ENCODE measurements at places on chromosomes 16 and 17.

GRCh38 chr17:12509801-12510200, 155.9 kb upstream of the MYOCD start:
- no peak for DNase-seq

DNA sequence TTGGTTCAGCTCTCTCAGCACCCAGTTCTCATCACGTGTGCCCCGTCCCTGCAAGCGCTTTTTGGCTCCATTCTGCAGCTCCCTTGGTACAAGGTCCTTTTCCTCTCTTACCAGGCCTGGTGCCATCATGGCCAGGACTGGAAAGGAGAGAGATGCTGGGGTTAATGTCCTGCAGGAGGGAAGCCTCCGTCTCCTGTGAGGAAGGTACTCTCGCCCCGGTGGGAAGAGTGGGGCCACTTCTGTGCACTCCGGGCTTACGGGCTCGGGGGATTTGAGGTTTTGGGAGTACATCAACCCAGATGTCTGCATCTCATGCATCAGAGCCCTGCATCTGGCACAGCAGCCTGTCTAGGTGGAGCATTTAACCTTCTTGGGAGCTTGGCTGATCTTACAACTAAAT, 10.1 kb downstream of the CTRB2 start:
- no peak for DNase-seq

- DNase-seq: no peak
Measured at GRCh38 chr16:5512014-5512413, 414.4 kb upstream of the EEF2KMT start.

GRCh38 chr17:73562896-73563295, 81.3 kb downstream of the SDK2 start:
- no peak for DNase-seq

- DNase-seq: no peak
Measured at GRCh38 chr17:61783556-61784304, 79.6 kb downstream of the BRIP1 start.

GRCh38 chr17:63425483-63425882, 20.6 kb downstream of the CYB561 start:
- peak; percentile 51 for DNase-seq

GRCh38 chr17:76079956-76080767, 1.2 kb downstream of the ZACN start:
- no peak for DNase-seq

DNA sequence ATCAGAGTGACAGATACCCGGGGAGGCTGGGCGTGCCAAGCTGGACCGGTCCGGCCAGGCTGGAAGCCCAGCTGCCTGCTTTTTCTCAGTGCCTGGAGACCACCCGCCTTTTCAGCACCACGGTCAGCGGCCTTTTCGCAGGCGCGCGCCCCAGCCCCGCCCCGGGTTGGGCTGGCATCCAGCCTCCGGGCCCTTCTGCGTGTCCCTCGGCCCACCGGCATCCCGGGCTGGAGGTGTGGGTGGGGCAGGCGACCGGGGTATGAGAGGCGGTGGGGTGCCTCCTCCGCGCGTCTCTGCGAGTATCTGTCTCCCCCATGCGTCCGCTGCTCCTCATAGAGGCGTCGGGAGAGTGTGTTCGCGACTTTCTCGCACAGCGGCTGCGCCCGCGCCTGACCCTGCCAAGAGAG, 102.5 kb downstream of the MRM1 start:
- DNase-seq: peak; percentile 29

DNA sequence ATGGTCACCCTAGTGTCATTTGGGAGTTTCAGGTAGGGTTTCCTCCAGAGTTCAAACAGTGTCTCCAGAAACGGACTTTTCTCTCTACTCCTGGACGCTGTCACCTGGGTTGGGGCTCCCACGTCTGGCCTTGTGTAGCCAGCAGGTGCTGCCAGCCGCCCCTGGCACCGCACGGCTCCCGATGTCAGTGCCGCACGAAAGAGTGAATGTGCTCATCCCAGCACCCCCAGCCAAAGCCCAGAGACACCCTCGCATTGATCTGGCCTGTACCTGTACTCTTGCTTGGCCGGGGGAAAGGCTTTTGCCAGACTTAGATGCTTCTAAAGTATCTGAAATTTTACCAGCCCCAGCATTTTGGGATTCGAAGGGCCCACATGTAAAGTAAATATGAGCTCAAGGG, 351.9 kb downstream of the C16orf95 start:
- DNase-seq: no peak

GRCh38 chr16:50596762-50597450, 48.7 kb downstream of the NKD1 start:
- no peak for DNase-seq

GRCh38 chr17:3911271-3912053, 4.8 kb downstream of the P2RX1 start:
- peak; percentile 46 for DNase-seq

DNA sequence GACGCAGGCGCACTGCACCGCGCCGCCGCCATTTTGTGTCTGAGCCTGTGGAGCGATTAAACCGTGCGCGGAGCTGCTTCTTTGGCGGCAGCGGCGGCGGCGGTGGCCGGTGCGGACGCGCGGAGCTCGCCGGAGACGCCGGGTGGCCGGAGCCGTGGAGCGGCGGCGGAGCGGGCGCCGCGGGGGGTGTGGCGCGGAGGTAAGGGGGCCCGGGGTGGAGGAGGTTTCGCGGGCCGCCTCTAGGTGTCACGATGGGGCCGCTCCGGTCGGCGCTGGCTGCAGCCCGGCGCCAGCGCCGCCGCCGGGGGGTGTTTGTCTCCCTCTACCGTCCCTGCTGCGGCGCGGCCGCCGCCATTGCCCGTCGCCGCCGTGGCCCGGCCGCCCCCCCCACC, at the start of gene CTCF:
Gene CTCF, plus strand, starts transcription at position 1 of the 392 bp plus-strand sequence. CDS start 48,307 bp downstream, outside the sequence.
- DNase-seq: peak; percentile 75

GRCh38 chr17:14670861-14671260, 370.0 kb downstream of the HS3ST3B1 start:
- DNase-seq: no peak

GRCh38 chr16:29789775-29790182, 772 bp upstream of the KIF22 start:
- DNase-seq: no peak

DNA sequence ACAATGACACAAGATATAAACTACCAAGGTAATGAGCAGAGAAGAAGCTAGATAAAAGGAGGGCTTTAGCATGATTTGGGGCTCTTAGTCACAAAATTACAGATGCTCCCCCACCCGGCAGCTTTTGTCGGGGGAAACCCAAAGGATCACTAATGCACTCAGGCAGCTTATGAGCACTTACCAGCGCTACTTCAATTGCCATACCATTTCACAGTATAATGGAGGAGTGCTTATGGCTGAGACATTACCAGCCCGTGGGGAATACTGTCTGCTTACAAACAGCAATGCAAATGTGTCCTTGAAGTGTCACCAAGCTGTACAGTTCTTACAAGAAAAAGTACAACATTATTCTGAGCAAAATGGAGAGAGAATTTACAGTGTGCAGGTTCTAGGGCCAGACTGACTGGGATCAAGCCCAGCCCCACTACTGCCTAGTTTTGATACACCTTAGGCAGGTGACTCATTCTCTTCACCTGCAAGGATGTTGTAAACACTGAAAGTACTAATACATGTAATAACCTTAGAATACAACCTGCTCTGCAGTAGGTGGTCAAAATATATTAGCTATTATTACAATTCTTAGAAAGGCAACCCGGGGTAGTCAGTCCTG, 16.3 kb downstream of the ANKFY1 start:
- DNase-seq: no peak

- DNase-seq: no peak
Measured at GRCh38 chr16:69365901-69366300, 14.3 kb upstream of the TMED6 start.

- no peak for DNase-seq
Measured at GRCh38 chr17:54900457-54901229, at the start of gene TOM1L1. Gene TOM1L1, plus strand, starts transcription at chr17:54900852. Its CDS starts 14 bp downstream, at chr17:54900866.

DNA sequence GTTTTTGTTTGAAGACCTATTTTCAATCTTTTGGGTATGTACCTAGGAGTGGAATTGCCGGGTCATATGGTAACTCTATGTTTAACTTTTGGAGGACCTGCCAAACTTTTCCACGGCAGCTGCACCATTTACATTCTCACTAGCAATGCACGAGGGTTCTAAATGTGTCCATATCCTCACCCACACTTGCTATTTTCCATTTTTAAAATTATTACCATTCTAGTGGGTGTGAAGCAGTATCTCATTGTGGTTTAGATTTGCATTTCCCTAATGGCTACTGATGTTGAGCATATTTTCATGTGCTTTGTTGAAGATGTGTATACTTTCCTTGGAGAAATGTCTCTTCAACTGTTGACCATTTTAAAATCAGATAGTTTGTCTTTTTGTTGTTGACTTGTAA, 60.3 kb upstream of the HAPSTR1 start:
- DNase-seq: no peak

- DNase-seq: no peak
Measured at GRCh38 chr16:83470416-83470815, 337.4 kb upstream of the HSBP1 start.

DNA sequence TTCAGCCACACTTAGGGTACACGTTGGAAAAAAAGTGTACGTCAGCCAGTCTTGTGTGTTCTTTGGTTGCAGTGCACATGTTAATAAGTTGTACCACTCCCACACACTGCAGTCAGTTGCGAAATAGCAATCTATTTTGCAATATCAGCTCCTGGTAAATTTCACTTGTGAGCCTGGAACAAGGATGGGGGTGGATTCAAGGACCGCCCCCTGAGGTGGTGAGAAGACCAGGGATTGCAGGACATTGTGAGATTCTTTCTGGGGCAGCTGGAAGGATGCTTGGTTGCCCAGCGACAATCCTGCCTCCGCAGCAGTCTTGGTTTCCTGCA, 78.6 kb upstream of the ZFHX3 start:
- no peak for DNase-seq

- DNase-seq: no peak
Measured at GRCh38 chr17:79513820-79514535, 96.9 kb downstream of the RBFOX3 start.

GRCh38 chr17:28946239-28946638, 5.1 kb downstream of the PHF12 start:
- no peak for DNase-seq

- DNase-seq: no peak
Measured at GRCh38 chr17:42584880-42585279, 7.4 kb upstream of the PSMC3IP start.

DNA sequence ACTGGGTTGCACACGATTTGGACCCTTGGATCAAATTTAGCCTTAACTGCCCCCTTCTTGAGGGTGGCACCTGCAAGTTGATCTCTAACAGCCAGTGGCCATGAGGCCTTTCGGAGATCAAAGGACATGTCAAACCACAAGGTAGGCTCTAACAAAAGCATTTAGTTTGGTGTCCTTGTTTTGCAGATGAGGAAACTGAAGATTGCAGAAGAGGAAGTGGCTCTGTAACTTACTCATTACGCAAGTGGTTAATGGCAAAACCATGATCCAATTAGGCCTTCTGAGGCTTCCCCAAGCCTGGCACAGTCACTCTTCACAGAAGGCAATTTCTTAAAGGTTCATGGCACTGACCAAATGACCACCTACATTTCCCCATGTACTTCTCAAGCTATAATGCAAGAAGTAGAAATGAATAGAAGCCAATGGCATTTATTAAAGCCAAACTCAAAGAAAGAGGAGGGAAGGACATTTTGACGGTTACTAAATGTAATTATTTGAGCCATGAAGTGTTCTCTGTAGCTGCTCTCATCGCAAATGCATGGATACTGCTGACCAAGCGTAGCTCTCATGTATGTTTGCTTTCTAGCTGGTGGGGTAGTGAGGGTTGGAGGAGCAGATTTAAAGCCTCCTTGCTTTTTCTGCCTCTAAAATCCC, 32.8 kb upstream of the ABCC12 start:
- no peak for DNase-seq

GRCh38 chr17:55587608-55588139, 76.4 kb upstream of the SMIM36 start:
- DNase-seq: no peak

- DNase-seq: no peak
Measured at GRCh38 chr16:57781741-57782606, 20.3 kb downstream of the KIFC3 start.

DNA sequence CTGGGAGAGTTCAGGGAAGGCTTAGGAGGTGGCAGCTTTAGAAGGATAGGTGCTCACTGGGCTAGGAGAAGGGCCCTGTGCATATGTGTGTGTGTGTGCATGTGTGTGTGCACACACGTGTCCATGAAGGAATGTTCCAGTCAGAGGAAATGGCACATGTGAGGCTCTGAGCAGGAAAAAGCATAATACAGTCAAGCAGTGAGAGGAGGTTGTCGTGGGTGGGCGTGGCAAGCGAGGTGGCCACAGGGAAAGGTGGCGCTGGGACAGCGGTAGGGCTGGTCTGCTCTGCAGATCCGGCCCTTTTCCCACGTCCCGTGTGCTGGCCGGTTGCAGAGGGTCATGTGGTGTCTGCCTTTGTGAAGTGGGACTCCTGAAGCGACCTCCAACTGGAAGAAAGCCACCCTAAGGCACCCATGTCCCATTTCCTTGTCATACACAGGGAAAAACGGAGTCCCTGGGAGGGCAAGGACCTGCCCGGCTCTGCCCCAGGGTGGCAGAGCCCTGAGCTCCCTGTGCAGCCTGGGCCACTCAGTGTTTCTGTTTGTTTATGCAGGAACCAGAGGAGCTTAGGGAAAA, 40.1 kb downstream of the NT5M start:
- no peak for DNase-seq

GRCh38 chr16:75272097-75272551, 20.7 kb upstream of the BCAR1 start:
- no peak for DNase-seq

DNA sequence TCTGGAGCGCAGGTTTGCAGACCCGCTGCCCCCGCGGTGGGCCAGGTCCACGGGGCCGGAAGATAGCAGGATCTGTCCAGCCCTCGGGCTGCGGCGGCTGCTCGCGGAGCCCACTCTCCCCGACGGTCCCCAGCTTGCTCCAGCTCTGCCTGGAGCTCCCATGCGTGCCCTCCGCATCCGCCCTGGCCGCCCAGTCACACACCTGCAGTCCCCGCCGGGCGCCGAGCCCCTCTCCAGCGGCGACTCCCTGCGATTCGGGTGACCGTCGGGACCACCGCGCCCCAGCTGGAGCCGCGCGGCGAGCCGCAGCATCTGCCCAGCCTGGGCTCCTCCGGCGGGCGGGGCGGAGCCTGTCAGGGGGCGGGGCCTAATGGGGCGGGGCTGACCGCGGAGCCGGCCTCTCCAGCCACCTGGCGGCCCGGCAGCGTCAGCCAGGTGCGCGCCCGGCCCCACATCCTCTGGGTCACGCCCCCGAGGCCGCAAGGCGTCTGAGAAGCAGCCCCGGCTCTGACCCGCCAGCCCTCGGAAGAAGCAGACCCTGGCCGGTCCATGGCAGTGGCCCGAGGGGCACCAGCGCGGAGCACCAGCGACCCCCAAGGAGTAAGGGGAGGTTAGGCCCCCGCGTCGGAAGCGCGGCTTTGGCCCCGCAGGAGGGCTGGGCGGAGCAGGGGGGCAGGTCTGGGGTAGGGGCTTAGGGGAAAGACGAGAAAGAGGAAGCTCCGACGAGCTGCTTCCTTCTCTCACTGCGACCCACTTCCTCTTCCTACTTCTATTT, at the start of gene PIK3R5:
Gene PIK3R5, minus strand, starts transcription at position 314 of the 775 bp plus-strand sequence. CDS start 54,213 bp downstream, outside the sequence.
- peak; percentile 76 for DNase-seq

Data from stimulated activated CD4-positive, alpha-beta T cell treated with anti-CD3 and anti-CD28 coated beads, Interleukin-1b, Interleukin-23, amount 100 ng/mL, for 24 hours (primary cell).